ENCODE measurements at places on chromosomes 1 and 21. TPM values are rescaled to one million over a fixed set of nuclear protein-coding genes. Genes with fewer than 3 reads are reported as not detected.

Gene ERVH48-1
- not detected for total RNA-seq

Gene DAB1
- total RNA-seq: 0.26 TPM

Gene HCRTR1
- total RNA-seq: not detected

Gene SHISAL2A
- not detected for total RNA-seq

Gene KRTAP21-3
- not detected for total RNA-seq

Gene SLAMF8
- 3.6 TPM for total RNA-seq

Measured in suprapubic skin (tissue), 4 donors.